CD4-positive, CD25-positive, alpha-beta regulatory T cell (primary cell): ENCODE measurements at places on chromosomes 2 and 18. TPM values are rescaled to one million over a fixed set of nuclear protein-coding genes. Genes with fewer than 3 reads are reported as not detected.

MALL gene
- 0.27 TPM for total RNA-seq

TSPYL6 gene
- total RNA-seq: not detected

MARCHF4 gene
- not detected for total RNA-seq

SCN7A gene
- not detected for total RNA-seq

NIFK gene
- total RNA-seq: 27.7 TPM

SOX11 gene
- not detected for total RNA-seq

NEB gene
- 1.3 TPM for total RNA-seq

MC4R gene
- not detected for total RNA-seq

ANO7 gene
- total RNA-seq: 0.17 TPM

EHD3 gene
- total RNA-seq: 3.5 TPM

RESP18 gene
- total RNA-seq: not detected

C2orf76 gene
- total RNA-seq: 7.3 TPM

PAIP2B gene
- total RNA-seq: 2.9 TPM

IL1A gene
- 0.17 TPM for total RNA-seq

TMEM18 gene
- 26.9 TPM for total RNA-seq

PDE11A gene
- not detected for total RNA-seq

DSC2 gene
- total RNA-seq: not detected

TLX2 gene
- total RNA-seq: not detected

EVX2 gene
- total RNA-seq: not detected

RIT2 gene
- not detected for total RNA-seq

GAL3ST2 gene
- 1.1 TPM for total RNA-seq

CEP68 gene
- total RNA-seq: 18.8 TPM

HOXD12 gene
- total RNA-seq: not detected

CIAO1 gene
- 60.3 TPM for total RNA-seq

CMPK2 gene
- 7.4 TPM for total RNA-seq

TEX44 gene
- not detected for total RNA-seq

POTEC gene
- total RNA-seq: not detected

ZC3H6 gene
- 18.7 TPM for total RNA-seq

CXCR1 gene
- not detected for total RNA-seq

TMEM237 gene
- 6.5 TPM for total RNA-seq

OSBPL6 gene
- not detected for total RNA-seq

CNOT9 gene
- 61.0 TPM for total RNA-seq

NEU2 gene
- total RNA-seq: not detected
